Naive thymus-derived CD4-positive, alpha-beta T cell (primary cell): ENCODE measurements at places on chromosomes 2 and 18. TPM values are rescaled to one million over a fixed set of nuclear protein-coding genes. Genes with fewer than 3 reads are reported as not detected.

- no peak for DNase-seq
These were observed 136.0 kb downstream of the PTH2R start for GRCh38 chr2:208542465-208543041.

- no peak for DNase-seq
These were observed 313.8 kb downstream of the MTX2 start for GRCh38 chr2:176582990-176583481.

DNA sequence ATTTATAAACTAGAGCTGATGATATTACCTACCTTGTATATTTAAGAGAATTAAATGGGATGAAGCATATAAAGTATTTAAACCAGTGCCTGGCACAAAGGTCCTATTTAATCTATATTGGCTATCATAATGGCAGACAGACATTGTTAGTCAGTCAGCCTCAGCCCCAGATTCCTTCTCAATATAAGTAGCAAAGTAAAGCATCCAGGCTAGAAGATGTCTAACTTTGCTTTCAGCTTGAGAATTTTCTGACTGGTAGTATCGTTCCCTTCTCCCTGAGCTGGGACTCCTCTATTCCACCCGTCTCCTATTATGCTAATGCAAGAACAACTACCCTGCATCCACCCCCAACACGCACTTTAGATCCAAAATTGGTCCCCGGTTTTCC is 215.7 kb upstream of the SIX2 start:
- no peak for DNase-seq

Gene PARD3B
- 0.87 TPM for total RNA-seq

Gene CUL3
- total RNA-seq: 88.7 TPM

- no peak for DNase-seq
These were observed 135.9 kb downstream of the RHBDD1 start for GRCh38 chr2:226971770-226972169.

GRCh38 chr18:76454418-76454817 is 40.6 kb downstream of the ZNF516 start:
- DNase-seq: no peak

GRCh38 chr2:18825838-18826237 is 236.5 kb upstream of the NT5C1B start:
- DNase-seq: no peak

- DNase-seq: no peak
These were observed 1521.5 kb upstream of the ZEB2 start for GRCh38 chr2:146041274-146041910.

Gene ADGRF3
- 4.0 and 5.0 TPM in 2 replicates for total RNA-seq

Gene SLC9A2
- total RNA-seq: not detected

DNA sequence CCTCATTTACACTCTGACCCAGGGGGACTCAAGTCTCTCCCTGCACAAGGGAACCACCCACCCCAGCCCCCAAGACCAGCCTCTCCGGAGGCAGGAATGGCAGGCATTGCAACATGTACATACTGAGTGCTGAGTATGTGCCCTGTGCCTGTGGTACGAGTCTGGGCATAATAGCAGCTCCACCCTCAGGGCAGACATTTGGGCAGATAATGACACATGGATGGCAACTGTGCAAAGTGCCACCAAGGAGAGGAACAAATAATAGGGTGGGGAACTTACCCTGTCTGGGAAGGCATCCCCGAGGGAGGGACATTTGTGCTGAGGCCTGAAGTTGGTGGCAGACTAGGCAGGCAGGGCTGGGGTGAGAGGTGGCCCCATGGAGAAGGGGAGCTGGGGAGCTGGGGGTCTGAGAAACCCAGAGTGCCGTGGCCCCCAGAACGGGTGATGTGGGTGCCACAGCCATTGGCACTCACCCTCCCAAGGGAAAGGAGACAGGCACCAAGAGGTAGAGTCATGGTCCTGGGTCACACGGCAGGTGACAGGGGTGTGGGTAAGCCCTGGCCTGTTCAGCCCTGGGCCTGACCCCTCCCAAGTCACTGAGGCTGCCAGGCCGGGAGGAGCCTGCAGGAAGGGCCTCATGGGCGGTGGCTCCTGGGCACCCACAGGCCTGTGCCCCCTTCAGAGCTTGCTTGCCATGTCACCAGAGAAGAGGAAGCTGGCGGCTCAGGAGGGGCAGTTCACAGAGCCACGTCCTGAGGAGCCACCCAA is 15.7 kb upstream of the GPR17 start:
- no peak for DNase-seq

- no peak for DNase-seq
These were observed 48.5 kb downstream of the SERPINB7 start for GRCh38 chr18:63823516-63824219.

DNA sequence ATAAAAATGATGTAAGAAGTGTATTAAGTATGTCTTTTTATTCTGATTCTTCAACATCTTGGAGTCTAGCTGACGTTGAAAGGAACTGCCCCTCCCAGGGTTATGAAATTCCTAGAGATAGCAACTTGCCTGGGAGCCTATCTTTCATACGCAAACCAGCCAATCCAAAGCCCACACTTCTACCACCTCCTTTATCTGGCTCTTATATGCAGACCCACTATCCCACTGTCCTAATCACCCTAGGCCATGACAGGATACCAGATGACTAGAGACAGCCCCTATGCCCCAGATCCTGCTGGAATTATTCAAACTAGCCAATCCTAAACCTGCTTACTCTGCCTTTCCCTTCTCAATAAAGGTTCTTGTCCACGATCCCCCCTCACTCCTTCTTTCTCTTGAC is 11.8 kb upstream of the CDC42EP3 start:
- DNase-seq: no peak

DNA sequence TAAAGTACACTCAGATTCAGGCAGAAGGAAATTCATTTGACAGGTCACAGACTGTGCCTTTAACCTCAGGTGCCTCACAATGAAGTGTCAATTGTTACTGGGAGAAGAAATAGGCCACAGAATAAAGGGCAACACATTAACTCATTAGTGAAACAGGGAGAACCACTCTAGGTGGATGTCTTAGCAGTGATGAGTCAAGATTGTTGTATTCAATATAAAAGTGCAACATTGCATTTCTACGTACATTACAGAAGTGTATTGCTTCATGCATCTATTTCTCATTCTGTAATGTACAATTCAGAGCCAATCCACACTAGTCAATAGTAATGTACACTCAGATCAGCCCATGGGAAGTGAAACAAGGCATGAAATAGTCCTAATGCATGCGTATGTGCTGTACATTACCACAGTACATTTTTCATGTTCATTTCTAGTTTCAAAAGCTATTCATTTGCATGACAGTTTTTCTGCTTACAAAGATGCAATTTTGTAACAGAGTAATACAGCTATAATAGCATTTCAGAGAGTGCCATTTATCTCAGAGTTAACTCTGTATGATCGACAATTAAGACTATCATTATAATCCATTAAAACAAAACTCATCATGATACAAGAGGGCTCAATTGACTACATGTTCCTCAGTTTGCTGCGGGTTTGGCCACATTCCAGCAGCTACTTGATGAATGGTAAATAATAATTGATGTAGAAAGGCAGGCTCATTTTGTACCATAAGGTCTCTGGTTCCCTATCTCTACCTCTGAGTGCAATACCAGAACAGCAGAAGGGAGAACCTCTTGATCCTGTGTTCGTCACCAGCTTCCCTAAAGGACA is 12.2 kb upstream of the ARL5A start:
- no peak for DNase-seq

- DNase-seq: no peak
These were observed 102.3 kb upstream of the EPB41L5 start for GRCh38 chr2:119910566-119910965.

GRCh38 chr2:1402064-1402463 is 11.2 kb upstream of the TPO start:
- DNase-seq: no peak

Gene POU3F3
- not detected in 2 replicates for total RNA-seq

Gene GREB1L
- total RNA-seq: not detected

DNA sequence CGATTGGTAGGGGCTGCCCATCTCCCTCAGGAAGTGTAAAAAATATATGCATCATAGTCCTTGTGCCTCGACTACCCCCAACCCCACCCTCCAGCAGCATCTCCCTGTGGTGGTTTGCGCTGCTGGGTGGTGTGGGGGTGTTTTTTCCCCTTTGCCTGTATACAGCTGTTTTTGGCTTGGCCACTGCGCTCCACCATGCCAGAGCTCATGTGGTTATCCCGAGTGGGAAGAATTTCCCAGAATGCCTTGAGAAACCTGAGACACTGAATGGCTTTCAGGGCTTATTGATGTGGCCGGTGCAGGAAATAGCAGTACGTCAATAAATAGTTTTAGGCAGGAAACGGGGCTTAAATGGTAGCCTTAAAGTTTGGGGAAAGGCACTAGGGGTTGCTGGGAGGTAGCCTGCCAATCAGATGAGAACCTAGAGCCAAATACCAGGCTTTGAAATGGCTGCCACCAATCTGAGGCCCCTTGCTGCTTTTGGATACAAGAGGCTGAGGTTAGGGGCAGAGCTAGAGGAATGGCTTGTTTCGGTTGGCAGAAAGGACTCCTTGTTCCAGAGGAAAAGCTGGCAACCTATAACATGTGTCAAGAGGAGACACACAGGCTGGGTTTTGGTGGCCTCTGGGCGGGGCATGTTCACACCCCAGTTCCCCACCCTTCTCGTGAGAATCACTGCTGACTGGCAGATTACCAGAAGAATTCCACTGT is 144.1 kb downstream of the SMAD7 start:
- DNase-seq: peak; percentile 61

GRCh38 chr18:11064106-11064505 is 85.3 kb downstream of the PIEZO2 start:
- no peak for DNase-seq

DNA sequence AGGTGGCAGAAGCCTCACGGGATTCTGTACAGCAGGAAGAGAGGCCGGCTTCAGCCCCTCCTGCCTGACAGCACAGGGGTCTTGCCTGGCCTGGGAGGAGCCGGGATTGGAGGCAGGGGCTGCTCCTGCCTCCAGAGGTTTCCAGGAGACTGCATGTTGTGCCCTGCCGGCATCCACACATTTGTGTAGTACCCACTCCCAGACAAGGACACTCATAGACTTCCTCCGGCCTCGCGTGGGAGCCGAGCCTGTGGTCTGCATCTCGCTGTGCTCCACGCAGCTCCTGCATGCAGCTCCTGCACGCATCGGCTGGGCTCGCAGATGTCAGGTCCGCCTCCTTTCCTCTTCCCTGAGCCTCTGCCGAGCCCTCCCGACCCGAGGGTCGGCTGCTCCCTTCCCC is 34.7 kb downstream of the TPO start:
- DNase-seq: no peak

Gene HEATR5B
- 20.6 and 25.2 TPM in 2 replicates for total RNA-seq

DNA sequence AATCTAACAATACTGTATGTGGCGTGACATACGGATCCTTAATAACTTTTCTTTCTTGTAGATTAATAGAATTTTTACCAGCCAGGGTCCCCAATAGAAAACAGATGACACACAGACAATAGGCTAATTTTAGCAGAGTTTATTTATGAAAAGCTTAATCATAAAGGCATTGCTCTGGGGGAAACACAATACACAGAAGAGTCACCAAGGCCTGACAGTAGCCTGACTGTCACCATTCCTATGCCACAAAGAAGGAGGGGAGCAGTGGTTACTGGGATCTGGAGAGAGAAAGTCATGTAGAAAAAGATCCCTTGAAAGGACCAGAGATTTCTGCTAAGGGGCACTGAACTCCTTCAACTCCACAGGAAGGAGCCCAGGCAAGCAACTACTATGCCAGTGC is 139.5 kb downstream of the METTL4 start:
- no peak for DNase-seq

- DNase-seq: peak; percentile 25
These were observed 1.1 kb upstream of the ZBTB7C start for GRCh38 chr18:48410095-48410920.

GRCh38 chr2:101793277-101793969 is 95.9 kb downstream of the MAP4K4 start:
- DNase-seq: no peak

GRCh38 chr2:54330926-54331835 is 75.2 kb upstream of the TSPYL6 start:
- no peak for DNase-seq
